ENCODE measurements at places on chromosomes 16 and 17.

DNA sequence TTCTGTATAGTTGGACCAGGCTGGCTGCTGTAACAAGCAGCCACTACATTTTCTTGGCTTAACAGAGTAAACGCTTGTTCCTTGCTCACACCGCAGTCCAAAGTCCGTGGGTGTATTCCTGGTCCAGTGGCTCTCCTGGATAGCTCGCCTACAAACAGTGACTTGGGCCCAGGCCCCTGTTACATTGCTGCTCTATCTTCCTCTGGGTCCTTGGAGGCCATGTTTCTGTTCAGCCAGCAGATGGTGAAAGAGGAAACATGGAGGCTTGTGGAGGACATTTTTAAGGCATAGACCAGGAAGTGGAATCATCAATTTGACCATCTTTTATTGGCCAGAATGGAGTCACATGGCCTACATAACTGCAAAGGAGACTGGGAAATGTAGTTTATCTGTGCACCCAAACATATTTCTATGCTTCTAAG, 55.1 kb downstream of the ATP2C2 start:
- DNase-seq = peak; percentile 32

DNA sequence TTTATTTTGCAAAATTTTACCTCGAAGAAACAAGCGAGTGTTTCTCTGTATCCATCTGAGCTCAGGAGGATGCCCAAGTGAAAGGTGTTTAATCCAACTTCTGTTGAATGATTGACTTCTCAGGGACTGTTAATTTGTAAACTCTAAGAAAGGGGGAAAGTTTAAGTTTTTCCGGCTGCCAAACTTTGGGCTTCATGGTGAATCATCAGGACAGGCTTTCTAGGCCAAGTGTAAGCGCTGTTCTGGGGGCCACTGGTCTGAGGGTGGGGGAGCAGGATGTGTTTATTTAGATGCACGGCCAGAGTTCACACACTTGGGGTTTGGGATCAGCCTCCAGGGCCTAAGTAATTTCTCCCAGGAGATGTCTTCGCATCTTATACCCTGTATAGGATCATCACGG, 110.4 kb downstream of the PITPNC1 start:
- no peak for DNase-seq

GRCh38 chr16:88774544-88775393, 10.3 kb downstream of the PIEZO1 start:
- DNase-seq = no peak

DNA sequence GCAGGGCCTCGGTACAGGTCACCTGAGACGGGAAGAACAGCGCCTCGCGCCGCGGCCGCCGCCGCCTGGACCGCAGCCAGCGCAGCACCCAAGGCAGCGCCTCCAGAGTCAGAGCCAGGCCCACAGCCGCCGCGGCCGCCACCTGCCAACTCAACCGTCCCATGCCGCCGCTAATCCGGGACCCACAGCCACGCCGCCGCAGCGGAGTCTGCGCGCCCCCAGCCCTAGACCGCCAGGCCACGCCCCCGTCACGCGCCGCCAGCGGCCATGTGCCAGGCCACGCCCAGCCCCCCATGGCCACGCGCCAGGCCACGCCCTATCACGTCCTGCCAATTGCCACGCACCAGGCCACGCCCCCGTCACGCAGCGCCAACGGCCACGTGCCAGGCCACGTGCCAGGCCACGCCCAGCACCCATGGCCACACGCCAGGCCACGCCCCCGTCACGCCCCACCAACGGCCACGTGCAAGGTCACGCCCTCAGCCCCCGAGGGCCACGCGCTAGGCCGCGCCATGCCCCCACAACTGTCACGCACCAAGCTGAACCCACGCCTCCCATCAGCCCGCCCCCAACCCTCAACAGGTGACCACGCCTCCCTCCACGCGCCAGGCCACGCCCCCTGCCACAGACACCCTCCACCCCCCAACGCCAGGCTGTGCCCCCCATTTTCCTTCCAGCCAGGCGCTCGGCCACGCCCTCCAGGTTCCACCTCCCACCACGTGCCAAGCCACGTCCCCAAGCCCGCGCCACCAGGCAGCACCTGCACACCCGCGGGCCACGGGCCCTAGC, at the start of gene PLD6:
Gene PLD6 (minus strand): TSS at position 210 of the 789 bp plus-strand sequence. CDS start 47 bp downstream, at position 163.
- peak; percentile 77 for DNase-seq

- no peak for DNase-seq
Observed at GRCh38 chr17:6661464-6661848, 9.9 kb downstream of the C17orf100 start.

DNA sequence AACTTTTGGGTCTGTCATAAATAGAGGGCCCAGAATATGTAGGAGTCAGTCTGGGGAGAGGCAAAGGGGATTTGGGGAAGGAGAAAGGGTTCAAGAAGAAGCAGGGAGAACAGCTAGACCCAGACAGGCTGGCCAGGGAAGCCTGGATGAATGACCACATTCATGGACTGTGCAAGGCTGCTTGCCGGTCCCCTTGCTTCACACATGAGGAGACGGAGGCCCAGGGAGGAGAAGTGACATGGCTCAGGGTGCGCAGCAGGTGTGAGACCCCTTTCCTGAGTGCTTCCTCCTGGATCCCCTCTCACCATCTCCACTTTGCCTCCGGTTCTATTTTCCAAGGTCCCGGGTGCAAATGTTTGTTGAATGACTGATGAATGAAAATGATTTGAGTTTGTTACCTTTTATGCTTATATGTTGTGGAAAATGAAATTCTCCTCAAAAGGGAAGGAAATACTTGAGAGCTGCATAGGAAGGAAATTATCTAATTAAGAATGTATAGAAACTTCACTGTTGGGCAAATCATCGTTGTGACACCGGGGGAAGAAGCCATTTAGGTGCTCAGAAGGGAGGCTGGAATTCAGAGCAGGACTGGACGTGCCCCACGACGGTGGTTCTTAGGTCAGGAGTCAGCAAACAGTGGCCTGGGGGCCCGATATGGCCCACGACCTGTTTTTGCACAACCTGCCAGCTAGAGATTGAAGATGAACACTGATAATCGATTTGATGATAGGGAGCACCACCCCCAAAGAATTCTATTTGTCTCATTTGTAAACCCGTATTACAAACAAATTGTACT, 559 bp downstream of the ITGAM start:
- DNase-seq = no peak

GRCh38 chr16:71843572-71843971, 2.2 kb upstream of the ATXN1L start:
- no peak for DNase-seq

DNA sequence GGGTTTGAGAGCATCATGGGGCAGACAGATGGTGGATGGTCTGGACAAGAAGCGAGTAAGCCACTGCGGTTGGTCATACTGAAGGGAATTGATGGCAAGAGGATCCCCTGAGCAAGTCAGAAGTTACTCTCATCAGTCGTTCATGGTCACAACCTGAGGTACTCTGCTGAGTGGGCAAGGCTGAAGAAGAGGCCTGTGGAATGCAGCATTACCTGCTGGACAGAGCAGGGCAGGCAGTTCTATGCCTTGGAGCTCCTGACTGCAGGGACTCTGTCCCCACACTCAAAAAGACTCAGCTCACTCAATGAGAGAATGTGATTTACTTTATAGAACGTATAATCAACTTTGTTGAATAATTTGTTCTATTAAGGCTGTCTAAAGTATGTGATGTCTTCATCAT, 28.3 kb downstream of the ALDH3A2 start:
- peak; percentile 27 for DNase-seq

DNA sequence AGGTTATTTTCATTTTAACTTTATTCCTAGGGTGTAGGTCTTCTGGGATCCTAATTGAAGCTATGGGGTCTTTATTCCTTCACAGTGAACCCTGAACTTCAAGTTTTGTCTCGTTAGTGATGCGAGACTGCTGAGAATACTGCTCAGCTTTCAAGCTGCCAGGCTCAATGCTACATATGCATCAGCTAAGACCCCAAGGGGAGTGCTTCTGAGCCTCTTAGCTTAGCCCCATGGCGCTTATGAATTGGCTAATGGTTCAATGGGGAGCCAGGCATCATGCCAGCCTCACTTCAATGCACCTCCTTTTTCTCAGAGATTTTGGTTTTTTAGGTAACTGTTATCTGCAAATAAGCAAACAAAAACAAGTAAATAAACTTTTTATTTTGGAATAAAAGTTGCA, 94.1 kb upstream of the SIAH1 start:
- DNase-seq = no peak

DNA sequence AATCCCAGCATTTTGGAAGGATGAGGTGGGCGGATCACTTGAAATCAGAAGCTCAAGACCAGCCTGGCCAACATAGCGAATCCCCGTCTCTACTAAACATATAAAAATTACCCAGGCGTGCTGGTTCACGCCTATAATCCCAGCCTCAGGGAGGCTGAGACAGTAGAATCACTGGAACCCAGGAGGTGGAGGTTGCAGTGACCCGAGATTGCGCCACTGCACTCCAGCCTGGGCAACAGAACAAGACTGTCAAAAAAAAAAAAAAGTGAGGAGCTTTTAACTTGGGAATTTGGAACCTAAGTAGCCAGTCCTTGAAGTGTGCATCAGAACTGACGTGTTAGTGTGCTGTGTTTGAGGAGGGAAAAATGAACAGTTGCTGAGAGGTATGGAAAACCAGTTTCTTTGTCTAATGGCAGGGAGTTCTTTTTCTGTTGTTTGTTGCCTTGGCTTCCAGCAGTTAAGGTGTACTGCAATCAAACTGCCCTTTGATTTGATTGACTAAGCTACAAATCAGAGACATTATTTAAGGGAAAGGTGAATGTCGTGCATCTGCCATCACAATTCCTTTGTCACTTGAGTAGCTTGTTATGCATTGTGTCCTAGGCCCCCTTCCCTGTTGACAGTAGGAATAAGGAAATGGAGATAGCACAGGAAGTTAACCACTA, 8.6 kb upstream of the DUSP14 start:
- peak; percentile 88 for DNase-seq

GRCh38 chr17:77865112-77865611, 93.3 kb upstream of the TNRC6C start:
- no peak for DNase-seq

DNA sequence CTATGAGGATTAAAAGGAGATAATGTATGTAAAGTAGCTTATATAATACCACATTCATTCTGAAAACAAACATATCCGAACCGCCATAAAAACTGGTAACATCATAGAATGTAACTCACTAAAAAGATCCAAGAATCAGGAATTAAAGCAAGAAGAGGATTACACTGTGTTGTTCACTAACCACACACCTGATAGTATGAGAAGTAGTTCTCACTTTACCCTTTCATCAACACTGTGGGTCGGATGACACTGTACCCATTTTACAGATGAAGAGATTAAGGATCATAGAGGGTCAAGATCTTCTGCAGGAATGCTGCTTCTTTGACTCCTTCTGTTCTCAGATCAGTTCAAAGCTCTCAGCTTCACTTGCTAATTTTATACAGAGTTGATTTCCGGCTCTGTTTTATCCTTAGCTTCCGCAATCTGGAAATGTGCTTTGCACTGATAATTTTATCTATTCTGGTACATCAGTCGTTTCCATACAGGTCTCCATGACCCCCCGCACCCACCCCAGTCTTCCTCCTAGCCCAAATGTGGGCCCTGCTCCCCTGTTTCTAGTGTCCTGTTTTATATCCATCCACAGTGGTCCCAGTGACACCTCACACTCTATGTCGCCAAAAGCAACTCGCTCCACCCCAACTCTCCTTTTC, 288.6 kb upstream of the CCL2 start:
- no peak for DNase-seq

DNA sequence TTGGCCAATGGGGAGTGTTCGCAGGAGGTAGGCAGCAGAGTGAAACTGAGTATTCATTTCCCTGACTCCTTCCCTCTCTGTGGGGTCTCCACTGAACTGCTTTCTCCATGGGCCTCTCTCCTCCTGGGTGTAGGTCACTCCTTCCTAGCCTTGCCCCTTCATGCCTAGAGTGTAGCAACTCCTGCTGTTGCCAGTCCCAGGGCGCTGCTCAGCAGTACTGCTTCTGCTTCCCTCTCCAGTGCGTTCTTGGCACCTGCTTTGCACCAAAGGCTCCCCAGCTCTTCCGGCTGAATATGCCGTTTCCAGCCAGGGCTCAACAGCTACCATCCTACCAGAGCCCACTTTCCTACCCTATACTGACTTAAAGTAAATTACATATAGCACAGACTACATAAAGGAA, 92.2 kb downstream of the MAF start:
- no peak for DNase-seq

- no peak for DNase-seq
Observed at GRCh38 chr16:79175286-79176057, 425.1 kb downstream of the MAF start.

DNA sequence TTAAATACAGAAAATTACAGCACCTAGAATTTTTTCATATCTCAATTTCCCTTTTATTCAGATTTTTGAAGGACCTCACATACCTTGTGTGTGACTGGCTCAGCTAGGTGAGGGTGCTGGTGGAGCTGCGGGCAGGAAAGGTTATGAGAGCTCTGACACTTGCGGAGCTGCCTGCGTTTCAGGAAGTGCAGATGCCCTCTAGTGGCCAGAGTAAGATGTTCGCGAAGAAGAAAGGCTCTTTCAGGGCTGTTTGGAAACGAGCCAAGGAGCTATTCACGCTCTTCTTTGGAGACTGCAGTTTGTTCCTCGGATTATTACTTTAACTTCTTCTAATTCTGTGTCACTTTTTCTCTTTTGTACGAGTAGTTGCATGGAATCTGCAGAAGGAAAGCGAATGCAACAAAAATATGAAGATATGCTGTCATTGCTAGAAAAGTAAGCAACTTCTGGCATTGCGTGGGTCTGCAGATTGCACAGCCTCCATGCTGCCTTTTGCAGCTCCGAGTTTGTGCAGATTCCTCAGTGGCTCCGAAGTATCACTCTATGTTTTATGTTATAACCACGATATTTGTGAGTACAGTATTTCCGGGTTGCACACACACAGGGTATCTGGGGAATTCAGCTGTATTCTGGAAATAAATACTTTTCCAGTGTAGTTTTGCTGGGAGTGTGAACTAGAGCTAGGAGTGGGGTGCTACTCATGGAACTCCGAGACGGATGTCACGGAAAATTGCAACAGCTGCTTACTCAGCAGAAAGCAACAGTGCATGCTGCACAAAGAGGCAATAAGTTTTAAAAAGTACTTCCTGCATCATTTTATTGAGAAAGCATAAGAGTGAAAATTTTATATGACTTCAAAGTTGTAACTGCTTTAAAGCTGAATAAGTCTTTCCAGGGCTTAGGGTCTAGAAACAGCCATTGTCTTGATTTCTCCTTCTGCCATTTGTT, 46.3 kb downstream of the DNAH9 start:
- DNase-seq = peak; percentile 56

DNA sequence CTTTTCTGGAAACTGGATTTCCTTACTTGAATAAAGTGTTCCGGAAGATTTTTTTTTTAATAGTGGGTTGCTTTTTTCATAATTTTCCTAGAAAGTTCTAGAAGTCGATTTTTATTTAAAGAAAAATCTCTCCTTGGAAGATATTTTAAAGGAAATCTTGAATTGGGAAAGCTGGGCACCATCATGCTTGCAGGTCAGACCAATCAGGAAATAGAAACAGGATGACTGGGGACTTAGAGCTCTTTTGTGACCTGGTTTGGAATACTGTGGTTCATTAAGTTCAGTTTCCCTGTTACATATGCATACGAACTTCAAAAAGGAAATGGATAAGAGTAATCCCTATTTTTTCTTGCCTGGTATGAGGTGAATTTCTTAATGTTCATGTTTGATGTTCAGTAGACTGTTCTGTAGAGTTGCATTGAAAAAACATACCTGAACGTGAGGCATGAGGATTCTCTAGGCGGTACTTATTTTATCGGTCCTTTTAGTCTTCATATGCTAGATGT, 1.2 kb downstream of the NFATC3 start:
- peak; percentile 55 for DNase-seq

Data from epithelial cell of esophagus (primary cell).